ENCODE measurements at places on chromosomes 5 and 9. TPM values are rescaled to one million over a fixed set of nuclear protein-coding genes. Genes with fewer than 3 reads are reported as not detected.

- no peak for DNase-seq
Measured at GRCh38 chr9:88923092-88923491, 68.2 kb upstream of the S1PR3 start.

- no peak for DNase-seq
Measured at GRCh38 chr9:5305741-5306140, 1.2 kb upstream of the RLN2 start.

GRCh38 chr9:33186457-33187168 lies 19.5 kb upstream of the B4GALT1 start:
- DNase-seq: no peak

Gene PCDHGA2
- not detected for total RNA-seq

DNA sequence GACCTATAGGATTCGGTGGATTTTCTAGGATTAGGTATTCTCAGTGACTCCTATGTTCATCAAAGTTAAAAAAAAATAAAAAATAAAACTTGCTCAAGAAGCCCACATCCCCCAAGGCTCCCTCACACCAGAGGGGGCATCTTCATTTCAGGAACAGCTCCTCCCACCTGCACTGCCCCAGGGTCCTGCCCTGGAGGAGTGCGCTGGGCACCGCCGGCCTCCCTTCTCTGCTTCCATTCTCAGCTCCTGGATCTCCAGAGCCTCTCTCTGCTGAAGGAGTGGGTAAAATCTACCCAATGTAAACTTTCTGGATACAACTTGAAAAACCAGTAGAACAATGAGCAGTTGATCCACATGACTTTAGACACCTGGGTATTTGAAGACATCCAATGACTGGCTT lies 359.8 kb upstream of the IRX4 start:
- DNase-seq: no peak

DNA sequence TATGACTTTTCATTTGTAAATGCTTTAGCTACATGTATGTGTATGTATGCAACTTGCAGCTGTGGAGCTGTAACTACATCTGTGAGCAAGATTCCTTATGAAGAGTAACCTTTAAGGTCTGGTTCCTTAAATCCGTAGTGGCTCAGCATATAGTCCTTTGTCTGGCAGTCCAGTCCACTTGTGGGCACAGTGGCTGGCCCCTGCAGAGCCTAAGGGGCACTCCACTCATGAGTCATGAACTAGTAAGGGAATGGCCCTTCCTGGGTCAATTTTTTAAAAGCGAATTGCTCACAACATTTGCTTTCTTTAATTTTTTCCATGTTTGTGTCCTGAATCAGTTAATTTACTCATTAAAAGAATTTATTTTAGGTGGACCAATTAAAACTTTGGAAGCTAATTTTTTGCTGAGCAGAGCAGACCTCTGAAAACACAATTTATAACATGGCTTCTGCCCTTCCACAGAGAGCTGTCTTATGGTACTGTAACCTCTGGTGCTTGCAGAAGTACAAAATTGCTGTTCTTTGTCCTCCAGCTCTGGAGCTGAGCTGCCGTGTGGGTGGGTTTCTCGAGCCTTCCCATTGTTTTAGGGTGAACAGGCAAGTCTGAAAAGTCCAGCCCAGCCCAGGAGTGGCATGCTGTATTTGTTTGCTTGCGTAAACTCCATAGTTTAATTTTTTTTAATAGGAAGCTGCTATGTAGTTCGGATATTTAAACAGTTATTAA lies 110.1 kb downstream of the MVB12B start:
- DNase-seq: no peak

Gene LCN1
- not detected for total RNA-seq

- no peak for DNase-seq
Measured at GRCh38 chr5:103624035-103624480, 61.5 kb upstream of the NUDT12 start.

Gene ARL10
- 9.9 TPM for total RNA-seq

DNA sequence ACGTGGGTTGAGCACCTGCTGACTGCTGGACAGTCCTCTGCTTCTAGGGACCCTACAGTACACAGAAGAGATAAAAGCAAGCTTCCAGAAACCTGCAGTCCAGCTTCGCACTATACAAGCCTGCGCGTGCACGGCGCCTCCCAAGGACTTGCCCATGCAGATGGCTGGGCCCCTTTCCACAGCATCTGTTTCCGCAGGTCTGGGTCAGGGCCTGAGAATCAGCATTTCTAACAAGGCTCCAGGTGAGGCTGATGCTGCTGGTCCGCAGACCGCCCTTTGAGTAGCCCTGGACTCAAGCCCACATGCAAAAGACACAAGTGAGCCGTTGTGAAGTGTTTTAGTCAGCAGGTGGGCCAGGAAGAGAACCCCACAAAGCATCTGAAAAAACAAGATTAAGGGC lies 133.1 kb downstream of the HSD17B3 start:
- no peak for DNase-seq

All from T-cell (primary cell).